ENCODE measurements at places on chromosomes 1 and 21.

DNA sequence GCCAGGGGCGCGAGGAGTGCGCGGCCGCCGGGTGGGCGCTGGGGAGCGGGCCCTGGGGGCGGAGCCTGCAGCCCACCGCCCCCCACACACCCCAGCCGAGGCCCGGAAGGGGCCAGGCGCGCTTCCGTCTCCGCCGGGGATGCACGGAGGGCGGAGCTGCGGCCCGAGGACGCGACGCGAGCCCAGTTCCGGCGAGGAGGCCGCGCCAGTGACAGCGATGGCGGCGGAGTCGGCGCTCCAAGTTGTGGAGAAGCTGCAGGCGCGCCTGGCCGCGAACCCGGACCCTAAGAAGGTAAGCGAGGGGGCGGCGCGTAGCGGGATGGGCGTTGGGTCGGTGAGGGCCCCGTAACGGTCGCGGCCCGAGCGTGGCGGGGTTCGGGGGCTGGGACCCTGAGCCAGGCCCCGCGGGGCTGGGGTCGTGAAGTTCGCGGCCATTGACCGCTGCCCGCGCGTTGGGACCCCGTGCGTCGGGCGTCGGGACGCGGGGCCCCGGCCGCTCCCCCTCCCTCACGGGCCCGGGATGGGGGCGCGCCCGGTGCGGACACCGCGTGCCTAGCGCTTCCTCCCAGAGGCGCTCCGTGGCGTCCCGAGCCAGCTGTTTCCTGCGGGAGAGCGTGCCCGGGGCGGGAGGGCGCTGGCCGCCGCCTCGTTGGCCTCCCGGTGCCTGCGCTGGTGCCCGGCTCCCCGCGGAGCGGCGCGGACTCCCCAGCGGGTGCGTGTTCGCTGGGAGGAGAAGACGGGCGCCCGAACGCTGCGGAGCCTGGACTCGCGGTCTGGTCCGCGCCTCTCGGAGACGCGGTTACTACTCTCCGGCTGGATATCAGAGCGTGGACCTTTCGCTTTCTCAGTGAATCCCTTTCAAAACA is at the start of gene ELOA:
TSS of gene ELOA (plus strand) at position 185 of the 866 bp plus-strand sequence. CDS start at position 218, 33 bp downstream.
- no peak for DNase-seq

- no peak for DNase-seq
These were observed 741 bp downstream of the DUSP10 start for GRCh38 chr1:221740993-221741702.

GRCh38 chr1:207414606-207415108 is 39.5 kb upstream of the CR2 start:
- DNase-seq = no peak

DNA sequence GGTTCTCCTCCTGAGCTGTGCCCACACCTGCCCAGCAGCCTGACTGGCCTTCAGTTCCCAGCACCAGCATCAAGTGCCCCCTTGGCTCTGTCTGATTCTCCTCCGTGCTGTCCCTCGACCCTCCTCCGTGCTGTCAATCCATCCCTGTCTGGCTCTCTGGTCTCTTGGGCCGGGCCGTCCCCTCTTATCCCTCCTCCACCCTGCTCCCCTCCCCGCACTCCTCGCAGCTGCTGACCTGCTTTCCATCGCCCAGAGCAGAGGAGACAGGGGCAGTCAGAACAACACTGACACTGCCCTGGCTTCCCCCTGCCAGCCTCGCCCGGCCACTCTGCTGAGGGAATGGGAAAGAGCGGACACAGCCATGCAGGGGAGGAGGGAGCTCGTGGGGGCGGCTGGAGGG is 267.4 kb downstream of the CAMTA1 start:
- no peak for DNase-seq

- DNase-seq = no peak
These were observed 1.6 kb downstream of the ADCY10 start for GRCh38 chr1:167912294-167912693.

DNA sequence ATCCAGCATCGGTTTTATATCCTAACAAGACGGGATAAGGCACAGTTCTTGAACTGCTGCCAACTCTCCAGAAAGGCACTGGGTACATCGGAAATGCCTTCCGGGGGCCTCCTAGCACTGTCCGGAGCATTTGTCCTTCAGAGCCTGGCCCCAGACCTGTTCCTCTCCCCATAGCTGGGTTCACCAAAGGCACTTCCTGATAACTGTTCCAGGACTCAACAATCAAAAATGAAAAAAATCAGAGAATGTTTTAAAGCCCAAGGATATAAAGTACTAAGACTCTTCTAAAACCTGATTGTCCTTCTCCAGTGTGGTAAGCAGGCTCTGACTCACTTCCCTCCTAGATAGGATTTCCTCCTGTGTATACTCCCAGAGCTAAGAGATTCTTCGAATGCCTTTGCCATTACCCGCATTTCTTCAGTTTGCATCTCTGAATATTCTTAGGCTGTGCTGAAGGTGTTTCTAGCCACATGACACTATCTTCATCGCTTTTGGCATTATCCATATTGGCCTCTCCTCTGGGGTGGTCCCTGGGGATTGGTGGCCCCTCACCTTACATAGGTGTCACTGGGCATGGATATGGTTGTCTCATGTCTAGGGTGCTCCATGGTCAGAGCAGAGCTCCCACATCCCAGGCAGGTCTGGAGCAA is 112.9 kb downstream of the ZBTB18 start:
- peak; percentile 87 for DNase-seq

GRCh38 chr1:33089457-33089856 is 8.5 kb downstream of the AZIN2 start:
- DNase-seq = no peak

- no peak for DNase-seq
These were observed 69.8 kb upstream of the HSPA13 start for GRCh38 chr21:14452727-14453241.

DNA sequence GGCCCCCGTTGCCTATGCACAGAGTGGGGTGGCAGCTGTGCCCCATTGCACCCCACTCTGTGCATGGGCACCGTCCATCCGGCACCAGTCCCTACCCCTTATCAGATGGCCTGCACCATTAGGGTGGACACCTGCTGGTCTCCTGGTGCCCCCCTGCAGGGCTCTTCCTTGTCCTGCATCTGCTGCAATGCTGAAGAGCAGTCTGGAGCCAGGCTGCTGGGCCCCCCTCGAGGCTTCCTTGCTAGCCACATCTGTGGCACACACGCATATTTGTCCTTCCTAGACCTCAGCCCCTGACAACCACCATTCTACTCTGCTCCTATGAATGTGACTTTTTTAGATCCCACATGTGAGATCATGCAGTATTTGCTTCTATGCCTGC is 56.4 kb downstream of the COL18A1 start:
- no peak for DNase-seq

DNA sequence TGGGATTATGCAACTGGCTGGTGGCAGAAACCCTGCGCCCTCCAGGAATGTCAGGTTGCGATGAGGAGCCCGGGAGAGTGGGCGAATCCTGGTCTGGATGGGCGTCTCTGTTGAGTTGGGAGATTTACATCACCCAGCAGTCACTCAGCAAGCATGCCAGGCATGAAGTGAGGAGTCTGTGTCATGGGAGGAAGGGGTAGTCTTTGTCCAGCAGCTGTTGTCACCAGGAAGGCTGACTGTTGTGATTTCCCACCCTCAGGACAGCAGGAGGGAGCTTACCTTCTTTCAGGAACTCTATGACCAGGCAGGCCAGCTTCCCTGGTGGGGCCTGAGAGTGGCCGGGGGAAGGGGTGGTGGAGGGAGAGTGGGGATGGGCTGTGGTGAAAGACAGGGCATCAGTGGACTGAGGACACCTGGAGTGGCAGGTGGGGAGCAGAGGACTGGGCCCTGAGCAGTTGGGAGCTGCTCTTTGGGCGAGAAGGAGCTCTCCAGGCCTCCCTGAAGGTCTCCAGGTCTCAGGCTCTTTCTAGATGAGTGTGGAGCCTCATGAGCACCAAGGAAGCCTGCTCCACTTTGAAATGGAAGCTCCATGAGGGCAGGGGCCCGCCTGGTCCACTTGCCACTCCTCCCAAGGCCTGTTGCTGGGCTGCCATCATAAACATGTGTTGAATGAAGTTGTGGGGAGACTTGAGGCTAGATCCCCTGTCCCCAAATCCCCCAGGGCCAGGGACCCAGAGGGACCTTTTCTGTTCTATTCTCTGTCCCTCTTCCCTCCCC is 21.3 kb upstream of the PKP1 start:
- DNase-seq = no peak

GRCh38 chr1:4367230-4367777 is 287.1 kb upstream of the AJAP1 start:
- DNase-seq = no peak

DNA sequence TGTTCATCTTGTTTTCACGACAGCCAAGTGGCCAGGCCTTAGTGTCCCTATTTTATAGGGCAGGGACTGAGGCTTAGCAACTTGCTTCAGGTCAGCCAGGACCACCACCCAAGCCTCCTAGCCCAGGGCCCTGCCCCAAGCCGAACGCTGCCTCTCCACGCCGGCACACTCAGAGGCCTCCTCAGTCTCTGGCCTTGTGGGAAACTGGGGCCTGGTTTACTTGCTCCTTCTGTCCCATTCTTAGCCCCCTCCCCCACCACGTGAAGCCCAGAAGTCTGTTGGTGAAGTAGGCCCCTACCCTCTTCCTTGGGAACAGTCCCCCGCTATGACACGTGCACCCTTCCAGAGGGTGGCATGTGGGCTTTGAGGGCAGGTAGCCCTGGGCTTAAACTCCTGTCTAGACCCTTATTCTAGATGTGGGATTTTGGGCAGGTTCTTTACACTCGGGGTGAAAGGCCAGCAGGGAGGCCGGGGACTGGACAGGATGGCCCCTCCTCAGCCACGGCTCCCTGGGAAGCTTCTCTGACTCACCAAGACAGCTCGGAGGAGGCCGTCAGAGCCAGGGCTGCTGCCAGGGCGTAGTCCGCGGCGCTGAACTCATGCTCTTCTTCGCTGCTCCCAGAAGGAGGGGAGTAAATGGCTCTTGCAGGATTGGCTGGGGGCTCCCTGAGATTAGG is 4.3 kb downstream of the MYOM3 start:
- peak; percentile 29 for DNase-seq

DNA sequence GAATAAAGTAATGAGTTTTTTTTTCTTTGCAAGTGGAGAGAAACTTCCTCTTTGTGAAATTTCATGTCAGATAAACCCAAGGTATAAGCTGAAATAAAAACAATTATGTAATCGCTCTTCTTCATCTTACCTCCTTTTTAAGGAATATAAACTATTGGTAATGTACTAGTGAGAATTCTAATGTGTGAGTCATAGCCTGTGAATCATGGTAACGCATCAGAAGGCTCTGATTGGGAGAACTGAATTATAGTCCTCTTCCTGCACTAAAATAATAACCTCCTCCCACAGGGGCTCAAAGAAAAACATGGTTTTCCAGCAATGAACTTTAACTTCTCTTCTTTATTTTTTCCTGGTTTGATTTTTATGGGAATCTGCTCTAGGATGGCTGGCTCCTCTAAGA is 57.1 kb upstream of the COX20 start:
- no peak for DNase-seq

DNA sequence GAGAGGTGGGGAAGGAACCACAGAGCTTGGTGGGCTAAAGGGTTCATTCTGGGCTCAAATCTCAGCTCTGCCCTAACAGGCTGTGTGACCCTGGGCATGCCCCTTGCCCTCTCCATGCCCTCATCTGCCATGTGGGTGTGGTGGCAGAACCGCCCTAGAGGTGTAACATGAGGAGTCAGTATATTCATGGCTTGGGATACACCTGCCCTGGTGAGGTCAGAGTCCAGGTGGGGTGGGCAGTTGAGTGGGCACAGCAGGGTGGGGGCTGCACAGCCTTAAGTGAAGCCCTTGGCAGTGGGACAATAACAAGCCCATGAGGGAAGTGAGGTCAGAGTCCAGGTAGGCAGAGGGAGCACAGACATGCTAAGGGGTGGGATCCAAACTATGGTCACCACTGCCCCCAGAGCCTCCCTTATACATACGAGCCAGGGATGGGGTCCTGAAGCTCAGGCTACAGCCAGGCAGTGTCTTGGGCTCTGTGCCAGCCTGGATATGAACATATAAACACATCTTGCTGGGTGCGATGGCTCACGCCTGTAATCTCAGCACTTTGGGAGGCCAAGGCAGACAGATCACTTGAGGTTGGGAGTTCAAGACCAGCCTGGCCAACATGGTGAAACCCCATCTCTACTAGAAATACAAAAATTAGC is 59.0 kb upstream of the EFHD2 start:
- DNase-seq = no peak

GRCh38 chr1:52239708-52240001 is 97.8 kb downstream of the ZFYVE9 start:
- no peak for DNase-seq
